Mesothelial cell of epicardium (in vitro differentiated cells): ENCODE measurements at places on chromosomes 16 and 17. TPM values are rescaled to one million over a fixed set of nuclear protein-coding genes. Genes with fewer than 3 reads are reported as not detected.
A peak's percentile ranks its signal among the peaks of the same experiment; 100 is the strongest.

GRCh38 chr17:8116776-8117175 is 1.5 kb downstream of the ALOXE3 start:
- H3K4me3 ChIP-seq, result no peak overlapping the region
- H3K27me3 ChIP-seq, result peaks cover 81% of the 10 kb centered on the region
- no peak for DNase-seq
- H3K27ac ChIP-seq, result no peak overlapping the region
- H3K4me1 ChIP-seq, result peaks cover 22% of the 10 kb centered on the region
- no peaks in the 10 kb centered on the region for H3K36me3 ChIP-seq

- H3K4me3 ChIP-seq, result no peak overlapping the region
- peaks cover 23% of the 10 kb centered on the region for H3K4me1 ChIP-seq
- peak overlapping the region; percentile 80 for H3K27ac ChIP-seq
- H3K27me3 ChIP-seq, result no peaks in the 10 kb centered on the region
- peaks cover 4% of the 10 kb centered on the region for H3K36me3 ChIP-seq
These were observed 6.8 kb downstream of the LDHD start for GRCh38 chr16:75109732-75110243.

DNA sequence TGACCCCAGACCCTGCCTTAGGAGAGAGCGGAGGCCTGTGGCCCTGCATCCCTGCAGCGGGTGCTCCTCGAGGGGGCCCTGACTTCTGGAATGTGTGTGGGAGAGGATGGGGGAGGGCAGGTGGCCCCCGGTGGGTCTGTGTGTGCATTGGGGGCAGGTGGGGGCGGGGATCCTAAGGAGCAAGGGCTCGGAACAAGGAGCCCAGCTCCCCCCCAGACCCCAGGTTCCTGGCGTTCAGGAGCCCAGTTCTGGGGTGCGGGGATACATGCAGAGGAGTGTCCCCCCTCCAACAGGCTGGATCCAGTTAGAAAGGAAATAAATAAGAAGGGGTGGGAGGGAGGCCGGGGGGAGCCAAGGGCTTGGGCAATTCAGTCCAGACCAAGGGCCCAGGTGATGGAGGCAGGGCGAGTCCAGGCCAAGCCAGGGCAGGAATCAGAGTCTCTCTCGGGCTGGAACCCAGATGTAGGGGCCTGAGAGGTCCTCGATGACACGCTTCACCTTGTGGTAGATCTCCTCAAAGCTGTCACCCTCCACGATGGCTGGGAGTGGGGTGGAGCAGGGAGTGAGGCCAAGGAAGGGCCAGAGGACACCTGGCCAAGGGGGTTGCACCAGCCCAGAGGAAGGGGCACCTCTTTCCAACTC is 11.2 kb upstream of the ASGR1 start:
- H3K27ac ChIP-seq, result no peak overlapping the region
- no peaks in the 10 kb centered on the region for H3K27me3 ChIP-seq
- H3K4me1 ChIP-seq, result peaks cover 2% of the 10 kb centered on the region
- peaks cover 22% of the 10 kb centered on the region for H3K36me3 ChIP-seq
- H3K4me3 ChIP-seq, result no peak overlapping the region
- DNase-seq, result no peak

- no peak overlapping the region for H3K27ac ChIP-seq
- H3K36me3 ChIP-seq, result no peaks in the 10 kb centered on the region
These were observed 103.9 kb upstream of the SEC14L1 start for GRCh38 chr17:77036841-77037381.

GRCh38 chr17:30580916-30581315 is 103.7 kb downstream of the GOSR1 start:
- no peak overlapping the region for H3K27ac ChIP-seq
- no peak overlapping the region for H3K4me3 ChIP-seq
- no peaks in the 10 kb centered on the region for H3K27me3 ChIP-seq
- peaks cover 3% of the 10 kb centered on the region for H3K4me1 ChIP-seq
- no peak for DNase-seq

VPS25 gene
- total RNA-seq, result 59.4 to 65.0 TPM (median 64.9 TPM) in 3 replicates
